HepG2 (cell line): ENCODE measurements at places on chromosomes 3 and 15. TPM values are rescaled to one million over a fixed set of nuclear protein-coding genes. Genes with fewer than 3 reads are reported as not detected.

The ALDH1A2 gene
- 0.64 TPM in 1 of 2 replicates, not detected in the other for total RNA-seq

The SERINC4 gene
- total RNA-seq, result not detected in 2 replicates

The TLNRD1 gene
- total RNA-seq, result 4.6 and 5.3 TPM in 2 replicates

The ANKDD1A gene
- total RNA-seq, result 0.11 TPM in 2 replicates

The GPR149 gene
- not detected in 2 replicates for total RNA-seq

The PRTG gene
- 17.1 and 22.3 TPM in 2 replicates for total RNA-seq

The PLCB2 gene
- not detected in 2 replicates for total RNA-seq

The ATP2B2 gene
- total RNA-seq, result 1.1 and 1.5 TPM in 2 replicates

The LINS1 gene
- 9.6 and 10.4 TPM in 2 replicates for total RNA-seq

The PPIP5K1 gene
- 8.2 and 9.9 TPM in 2 replicates for total RNA-seq

The CAPN3 gene
- total RNA-seq, result 0.90 and 1.3 TPM in 2 replicates

The DRD3 gene
- total RNA-seq, result not detected in 2 replicates

The PEX5L gene
- total RNA-seq, result not detected in 2 replicates

The CKMT1A gene
- 0.13 TPM in 1 of 2 replicates, not detected in the other for total RNA-seq

The UBL7 gene
- total RNA-seq, result 55.0 and 63.2 TPM in 2 replicates

The GOLGA8N gene
- 0.49 and 0.66 TPM in 2 replicates for total RNA-seq

The CTXN2 gene
- total RNA-seq, result not detected in 2 replicates

The SMCO1 gene
- total RNA-seq, result not detected in 2 replicates

The GOLGA6B gene
- not detected in 2 replicates for total RNA-seq

The TFRC gene
- 176 and 274 TPM in 2 replicates for total RNA-seq

The SHC4 gene
- total RNA-seq, result 0.04 TPM in 2 replicates

The HAPLN3 gene
- total RNA-seq, result not detected in 2 replicates

The RETNLB gene
- not detected in 2 replicates for total RNA-seq

The GORASP1 gene
- 27.0 and 36.4 TPM in 2 replicates for total RNA-seq

The EFL1 gene
- 12.0 and 16.2 TPM in 2 replicates for total RNA-seq

The CDHR4 gene
- total RNA-seq, result not detected in 2 replicates

The FRG2C gene
- total RNA-seq, result not detected in 2 replicates

The PRKCI gene
- 30.4 and 39.1 TPM in 2 replicates for total RNA-seq

The GPR171 gene
- not detected in 2 replicates for total RNA-seq

The CASR gene
- not detected in 2 replicates for total RNA-seq

The CHL1 gene
- total RNA-seq, result not detected in 2 replicates

The DUOXA2 gene
- total RNA-seq, result not detected in 2 replicates

The SNTN gene
- not detected in 2 replicates for total RNA-seq

The GP9 gene
- not detected in 2 replicates for total RNA-seq

The NAALADL2 gene
- total RNA-seq, result 0.34 TPM in 1 of 2 replicates, not detected in the other

The SPPL2A gene
- total RNA-seq, result 69.9 and 105 TPM in 2 replicates
